ENCODE measurements at places on chromosomes 1 and 21.
A peak's percentile ranks its signal among the peaks of the same experiment; 100 is the strongest.

DNA sequence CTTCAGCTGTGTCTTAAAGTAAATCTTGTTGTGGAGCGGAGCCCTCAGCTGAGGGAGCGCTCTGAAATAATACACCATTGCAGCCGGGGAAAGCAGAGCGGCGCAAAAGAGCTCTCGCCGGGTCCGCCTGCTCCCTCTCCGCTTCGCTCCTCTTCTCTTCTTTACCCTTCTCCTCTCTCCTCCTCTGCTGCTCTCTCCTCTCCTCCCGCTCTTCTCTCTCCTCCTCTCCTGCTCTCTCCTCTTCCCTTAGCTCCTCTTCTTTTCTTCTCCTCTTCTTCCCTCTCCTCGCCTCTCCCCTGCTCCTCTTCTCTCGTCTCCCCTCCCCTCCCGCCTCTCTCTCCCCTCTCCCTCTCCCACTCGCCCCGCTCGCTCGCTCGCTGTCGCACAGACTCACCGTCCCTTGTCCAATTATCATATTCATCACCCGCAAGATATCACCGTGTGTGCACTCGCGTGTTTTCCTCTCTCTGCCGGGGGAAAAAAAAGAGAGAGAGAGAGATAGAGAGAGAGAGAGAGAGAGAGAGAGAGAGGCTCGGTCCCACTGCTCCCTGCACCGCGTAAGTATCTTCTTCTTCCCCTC, at the start of gene PROX1:
Gene PROX1, plus strand, starts transcription at position 47 of the 580 bp plus-strand sequence. CDS start 8,563 bp downstream, outside the sequence.
- no peak for DNase-seq

DNA sequence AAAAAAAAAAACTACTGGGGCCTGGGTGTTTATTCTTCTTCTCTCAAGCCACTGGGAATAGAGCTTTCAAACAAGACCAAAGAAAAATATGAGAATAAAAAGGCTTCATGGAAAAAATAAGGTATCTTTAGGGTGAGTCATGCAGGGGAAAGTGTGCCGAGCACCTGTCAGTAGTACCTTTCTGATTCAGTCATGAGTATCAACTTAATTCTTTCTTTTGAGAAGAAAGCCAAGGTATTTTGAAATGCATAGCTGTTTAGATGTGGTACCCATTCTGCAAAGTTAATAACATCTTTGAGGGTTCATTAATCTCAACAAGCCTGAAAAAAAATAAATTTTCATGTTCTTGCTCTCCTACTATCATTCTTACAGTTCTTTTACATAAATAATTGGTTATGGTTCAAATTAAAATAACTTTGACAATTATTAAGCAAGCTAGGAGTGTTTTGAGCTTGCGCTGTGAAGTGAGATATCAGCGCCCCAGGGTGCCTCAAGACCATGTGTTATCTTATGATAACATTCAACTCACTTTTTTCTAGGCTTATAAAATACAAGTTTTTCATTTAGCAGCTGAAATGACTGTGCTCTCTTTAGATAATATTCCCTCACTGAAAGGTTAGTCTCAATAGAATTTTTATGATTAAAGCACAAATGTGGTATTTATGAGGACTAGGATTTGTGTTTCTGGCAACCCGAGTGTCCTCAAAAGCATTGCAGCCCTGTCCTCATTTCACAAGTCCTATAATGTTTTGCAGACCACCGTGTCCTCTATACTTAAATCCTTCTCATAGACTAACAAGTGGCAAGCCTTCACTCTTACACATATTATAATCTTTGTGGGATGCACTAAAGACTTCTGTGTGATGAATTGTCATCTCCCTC, 138.6 kb downstream of the SLC44A5 start:
- no peak for DNase-seq

DNA sequence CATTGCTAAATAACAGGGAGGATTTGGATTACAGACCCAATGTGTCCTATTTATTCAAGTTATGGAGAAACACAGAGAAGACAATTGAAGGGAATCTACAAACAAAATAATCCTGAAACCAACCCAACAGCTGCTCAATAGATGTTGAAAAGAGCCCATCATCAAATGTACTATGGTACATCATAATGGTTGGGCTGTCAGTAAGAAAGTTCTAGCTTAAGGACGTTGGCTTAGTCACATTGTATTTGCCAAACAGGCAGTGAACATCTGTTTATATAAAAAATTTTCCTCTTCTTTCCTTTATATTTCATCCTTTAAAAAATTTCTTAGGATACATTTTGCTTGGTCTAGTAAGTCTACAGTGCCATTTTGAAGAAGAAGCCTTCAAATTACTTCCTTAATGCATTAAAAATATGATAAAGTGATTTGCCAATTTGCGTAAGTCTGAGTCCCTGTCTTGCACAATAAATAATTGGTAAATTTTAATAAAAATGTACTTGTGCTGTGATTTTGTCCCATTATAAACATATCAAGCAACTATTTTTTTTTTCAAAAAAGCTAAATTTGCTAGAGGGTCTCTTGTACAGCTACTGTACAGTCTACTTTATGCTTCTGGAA, 14.4 kb downstream of the MAP3K7CL start:
- DNase-seq = no peak

DNA sequence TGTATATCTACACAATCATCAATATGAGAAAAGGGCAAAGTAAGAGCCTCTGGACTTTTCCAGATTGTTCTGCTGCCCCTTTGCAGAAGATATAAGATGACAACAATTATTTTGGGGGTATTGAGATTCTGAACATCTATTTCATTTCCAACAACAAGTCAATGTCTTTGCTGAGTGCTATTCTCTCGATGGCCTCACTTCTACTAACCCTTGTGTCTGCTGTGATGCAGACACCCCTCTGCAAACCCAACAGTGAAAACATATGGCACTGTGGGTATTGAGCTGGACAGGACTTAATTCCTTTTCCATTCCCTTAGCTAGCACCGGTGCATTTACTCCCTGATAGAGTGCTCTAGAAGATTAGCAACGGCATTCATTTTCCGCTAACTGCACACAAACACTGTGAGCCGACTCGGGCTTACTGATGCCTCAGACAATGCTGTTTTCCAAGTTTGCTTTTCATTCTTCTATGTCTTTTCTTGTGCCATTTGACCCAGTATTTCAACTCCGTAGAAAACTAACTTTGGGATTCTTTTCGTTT, 33.4 kb upstream of the SMYD2 start:
- no peak for DNase-seq

GRCh38 chr1:26771285-26771642, 16.5 kb upstream of the PIGV start:
- no peak for DNase-seq

GRCh38 chr21:44530221-44530902, 9.6 kb downstream of the KRTAP10-1 start:
- DNase-seq = no peak

DNA sequence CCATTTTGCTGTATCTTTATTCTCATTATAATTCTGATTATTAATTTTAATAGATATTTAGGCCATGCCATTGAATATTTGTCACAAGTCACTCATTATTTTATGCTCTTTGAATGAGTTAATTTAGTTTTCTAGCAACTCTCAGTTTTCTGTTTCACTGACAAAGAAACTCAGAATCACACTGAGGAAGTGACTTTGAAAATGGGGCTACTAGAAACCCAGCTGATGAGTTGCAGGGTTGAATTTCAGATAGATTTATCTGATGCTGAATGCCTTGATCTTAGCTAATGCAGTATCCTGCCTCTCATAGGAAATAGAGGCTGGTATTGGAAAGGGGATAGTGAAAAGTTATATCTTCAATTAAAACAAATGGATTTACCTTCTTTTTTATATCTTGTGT, 67.4 kb upstream of the PLA2G4A start:
- no peak for DNase-seq

GRCh38 chr1:48697066-48697707, 79.5 kb downstream of the BEND5 start:
- no peak for DNase-seq

DNA sequence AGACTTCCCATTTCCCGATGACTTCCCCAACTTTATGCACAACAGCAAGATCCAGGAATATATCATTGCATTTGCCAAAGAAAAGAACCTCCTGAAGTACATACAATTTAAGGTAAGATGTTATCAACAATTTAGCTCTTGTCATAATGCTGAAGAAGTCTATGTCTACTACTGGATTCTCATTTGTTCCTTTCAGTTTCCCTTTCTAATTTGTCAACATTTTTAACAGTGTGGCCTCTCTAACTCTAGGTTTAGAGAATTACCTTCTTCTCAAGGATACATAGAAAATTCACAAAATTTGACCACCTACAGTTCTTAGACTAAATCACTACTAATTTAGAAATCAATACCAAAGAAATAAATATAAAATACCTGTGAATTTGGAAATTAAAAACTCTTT, 13.2 kb downstream of the FMO3 start:
- no peak for DNase-seq

GRCh38 chr1:117732956-117733355, 127.1 kb downstream of the TENT5C start:
- DNase-seq = no peak

GRCh38 chr1:32902535-32902920, 1.3 kb upstream of the TMEM54 start:
- DNase-seq = no peak

DNA sequence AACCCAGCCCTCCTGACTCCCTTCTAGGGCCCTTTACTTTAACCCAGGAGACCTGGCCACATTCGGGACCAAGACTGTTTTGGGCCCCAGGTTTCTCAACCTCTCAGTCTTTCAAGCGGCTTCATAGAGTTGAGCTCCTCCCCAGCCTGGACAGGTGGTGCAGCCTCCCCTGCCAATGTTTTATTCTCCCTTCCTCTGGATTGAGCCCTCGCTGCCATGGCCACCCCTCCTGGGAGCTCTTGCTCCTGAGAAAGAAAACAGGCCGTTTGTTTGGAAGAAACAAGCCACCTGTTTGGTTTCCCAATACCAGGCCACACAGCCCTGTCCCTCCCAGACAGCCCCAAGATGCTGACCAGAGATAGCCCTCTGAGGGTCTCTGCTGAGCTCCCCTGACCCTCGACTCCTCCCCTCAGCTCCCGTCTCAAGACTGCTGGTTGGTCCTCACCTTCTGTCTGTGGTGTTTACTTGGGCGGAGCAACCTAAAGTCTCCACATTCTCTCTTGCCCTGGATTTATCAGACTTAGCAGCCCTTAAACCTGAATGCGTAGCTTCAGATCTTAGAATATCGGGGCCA, 3.3 kb downstream of the TMEM51 start:
- no peak for DNase-seq

- no peak for DNase-seq
Observed at GRCh38 chr1:20076710-20077461, 6.9 kb downstream of the PLA2G5 start.

GRCh38 chr1:213135572-213135971, 84.5 kb downstream of the RPS6KC1 start:
- peak; percentile 72 for DNase-seq

DNA sequence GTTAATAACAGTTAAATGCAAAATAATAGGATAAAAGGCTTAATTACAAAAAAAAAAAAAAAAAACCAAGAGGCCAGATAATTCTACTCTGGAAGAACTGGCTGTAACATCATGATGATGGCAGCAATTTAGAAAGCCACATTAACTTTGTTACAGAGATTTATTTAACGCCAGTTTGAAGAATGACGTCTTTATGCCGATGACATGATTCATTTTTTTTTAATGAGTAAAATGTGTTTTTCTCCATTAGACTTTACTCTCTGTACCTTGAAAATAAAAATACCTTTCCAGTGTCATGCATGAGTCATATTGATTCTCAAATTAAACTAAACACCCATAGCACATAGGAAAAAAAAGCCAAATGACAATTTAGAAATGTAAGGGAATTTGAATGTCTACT, 226.1 kb downstream of the RGS7 start:
- DNase-seq = no peak

DNA sequence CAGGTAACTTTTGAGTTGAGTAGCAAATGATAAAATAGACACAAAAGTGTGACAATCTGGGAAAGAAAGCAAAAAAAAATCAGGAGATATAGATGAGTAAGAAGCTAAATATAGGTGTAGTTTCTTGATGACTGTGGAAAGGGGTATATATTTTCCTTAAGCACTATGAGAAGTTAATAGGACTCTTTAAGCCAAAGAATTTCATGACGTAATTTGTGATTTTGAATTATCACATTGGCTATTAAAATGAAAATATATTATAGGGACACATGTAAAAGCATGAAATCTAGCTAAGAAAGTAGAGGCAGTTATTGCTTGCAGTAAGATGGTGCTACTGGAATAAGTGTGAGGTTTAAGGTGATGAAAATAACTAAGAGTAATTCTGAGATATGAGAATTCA, 759.1 kb downstream of the KCNT2 start:
- no peak for DNase-seq

- DNase-seq = no peak
Observed at GRCh38 chr1:93328809-93329760, 16.6 kb upstream of the DR1 start.
